ENCODE measurements at places on chromosomes 2 and 18. TPM values are rescaled to one million over a fixed set of nuclear protein-coding genes. Genes with fewer than 3 reads are reported as not detected.

CCDC68 gene
- total RNA-seq: not detected

DSC1 gene
- total RNA-seq: not detected

DOK6 gene
- total RNA-seq: 19.7 TPM

GPR17 gene
- not detected for total RNA-seq

DLX1 gene
- total RNA-seq: 0.61 TPM

TCF7L1 gene
- 6.6 TPM for total RNA-seq

SMCHD1 gene
- total RNA-seq: 34.4 TPM

LYPD6 gene
- 1.5 TPM for total RNA-seq

YWHAQ gene
- total RNA-seq: 533 TPM

AGPS gene
- 50.8 TPM for total RNA-seq

FAM110C gene
- total RNA-seq: not detected

MARCO gene
- not detected for total RNA-seq

SCN7A gene
- total RNA-seq: 0.32 TPM

PELI1 gene
- 58.2 TPM for total RNA-seq

ALKAL2 gene
- 1.0 TPM for total RNA-seq

SRSF7 gene
- 155 TPM for total RNA-seq

NMUR1 gene
- total RNA-seq: 0.32 TPM

AGXT gene
- not detected for total RNA-seq

RBM43 gene
- 1.1 TPM for total RNA-seq

SLC5A6 gene
- 40.0 TPM for total RNA-seq

CFAP53 gene
- 0.22 TPM for total RNA-seq

MC2R gene
- not detected for total RNA-seq

ABCG8 gene
- total RNA-seq: not detected

CRYGD gene
- total RNA-seq: 0.76 TPM

UGGT1 gene
- total RNA-seq: 67.9 TPM

LGALSL gene
- total RNA-seq: 2.8 TPM

IL36RN gene
- total RNA-seq: not detected

FAP gene
- total RNA-seq: not detected

PROKR1 gene
- total RNA-seq: 0.83 TPM

PSMA8 gene
- not detected for total RNA-seq

SPC25 gene
- total RNA-seq: 7.1 TPM

IL1RL2 gene
- total RNA-seq: not detected

UGT1A1 gene
- not detected for total RNA-seq

RBBP8 gene
- total RNA-seq: 13.6 TPM

DNAH6 gene
- total RNA-seq: 0.86 TPM

GKN2 gene
- not detected for total RNA-seq

MATN3 gene
- total RNA-seq: 0.32 TPM

VWC2L gene
- 0.15 TPM for total RNA-seq

KATNAL2 gene
- total RNA-seq: 2.4 TPM

FKBP1B gene
- 38.1 TPM for total RNA-seq

LAMA3 gene
- total RNA-seq: 2.1 TPM

REG1B gene
- not detected for total RNA-seq

SUCLG1 gene
- 68.5 TPM for total RNA-seq

FBLN7 gene
- total RNA-seq: 0.20 TPM

CXCR1 gene
- total RNA-seq: not detected

KCNK3 gene
- total RNA-seq: 21.7 TPM

VSNL1 gene
- total RNA-seq: 6.1 TPM

SCYGR4 gene
- total RNA-seq: not detected

LDLRAD4 gene
- total RNA-seq: 0.29 TPM

XDH gene
- total RNA-seq: 1.3 TPM

CAPG gene
- total RNA-seq: 15.5 TPM
